ENCODE measurements at places on chromosomes 5 and 9. TPM values are rescaled to one million over a fixed set of nuclear protein-coding genes. Genes with fewer than 3 reads are reported as not detected.

- no peak for DNase-seq
Observed at GRCh38 chr9:8652255-8652654, 852.7 kb upstream of the DMAC1 start.

DNA sequence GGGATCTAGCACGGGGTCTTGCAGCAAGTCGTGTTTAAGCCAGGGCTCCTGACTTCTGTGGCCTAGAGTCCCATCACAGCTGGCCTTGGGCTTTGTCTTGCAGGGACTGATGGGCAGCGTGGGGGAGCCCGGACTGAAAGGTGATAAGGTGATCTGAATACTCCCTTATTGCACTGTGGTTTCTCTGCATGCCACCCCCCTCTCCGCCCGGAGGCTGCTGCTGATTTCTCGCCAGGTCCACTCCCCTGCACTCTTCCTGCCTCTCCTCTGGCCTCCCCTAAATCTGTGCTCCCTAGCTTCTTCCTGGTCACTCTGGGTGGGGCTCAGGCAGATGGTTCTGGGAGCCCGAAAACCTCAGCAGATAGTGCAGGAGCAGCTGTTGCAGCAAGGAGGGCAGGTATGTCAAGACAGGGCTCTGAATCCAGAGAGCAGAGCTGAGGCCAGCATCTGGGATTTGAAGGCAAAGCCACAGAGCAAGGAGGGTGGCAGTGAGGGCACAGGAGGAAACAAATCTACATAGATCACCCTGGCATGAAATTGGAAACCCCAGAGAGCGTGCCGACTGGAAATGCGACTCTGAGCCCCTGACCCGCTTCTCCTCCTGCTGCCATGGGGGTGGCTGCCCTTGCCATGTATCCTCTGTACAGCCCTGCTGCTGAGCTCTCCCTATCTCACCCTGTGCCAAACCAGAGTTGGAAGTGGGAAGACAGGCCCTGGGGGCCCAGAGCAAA lies 76.5 kb downstream of the COL27A1 start:
- peak; percentile 52 for DNase-seq

- DNase-seq: no peak
Observed at GRCh38 chr5:146461319-146461718, 14.2 kb downstream of the TCERG1 start.

GRCh38 chr5:56185768-56186311 lies 47.3 kb downstream of the ANKRD55 start:
- DNase-seq: no peak

DNA sequence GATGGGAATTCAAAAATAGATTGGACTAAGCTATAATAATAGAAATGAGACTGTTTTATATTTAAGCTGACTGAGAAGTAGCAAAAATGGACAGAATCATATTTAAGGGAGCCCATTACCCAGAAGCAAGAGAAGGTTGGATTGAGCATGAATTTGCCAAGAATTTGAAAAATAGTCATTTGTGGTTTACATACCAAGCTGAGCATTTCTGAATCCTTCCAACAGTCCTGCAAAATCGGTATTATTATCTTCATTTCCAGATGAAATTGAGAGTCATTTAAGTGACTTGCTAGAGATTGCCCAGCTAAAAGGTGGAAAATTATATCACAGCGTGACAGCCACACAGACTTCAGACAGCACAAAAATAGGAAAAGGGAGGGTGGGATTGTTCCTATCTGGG lies 48.4 kb downstream of the TNFSF15 start:
- no peak for DNase-seq

DNA sequence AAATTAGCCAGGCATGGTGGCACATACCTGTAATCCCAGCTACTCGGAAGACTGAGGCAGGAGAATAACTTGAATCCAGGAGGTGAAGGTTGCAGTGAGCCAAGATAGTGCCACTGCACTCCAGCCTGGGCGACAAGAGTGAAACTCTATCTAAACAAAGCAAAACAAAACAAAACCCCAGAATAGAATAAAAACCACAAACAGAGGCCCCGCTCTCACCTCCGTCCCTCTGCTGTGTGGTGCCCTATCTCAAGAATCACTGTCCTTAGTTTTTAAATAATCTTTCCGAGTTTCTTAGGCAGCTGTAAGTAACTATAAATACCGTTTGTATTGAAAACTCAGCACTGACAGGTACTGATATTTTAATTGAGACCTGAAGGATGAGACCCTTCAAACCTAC lies 42.7 kb upstream of the IER5L start:
- no peak for DNase-seq

DNA sequence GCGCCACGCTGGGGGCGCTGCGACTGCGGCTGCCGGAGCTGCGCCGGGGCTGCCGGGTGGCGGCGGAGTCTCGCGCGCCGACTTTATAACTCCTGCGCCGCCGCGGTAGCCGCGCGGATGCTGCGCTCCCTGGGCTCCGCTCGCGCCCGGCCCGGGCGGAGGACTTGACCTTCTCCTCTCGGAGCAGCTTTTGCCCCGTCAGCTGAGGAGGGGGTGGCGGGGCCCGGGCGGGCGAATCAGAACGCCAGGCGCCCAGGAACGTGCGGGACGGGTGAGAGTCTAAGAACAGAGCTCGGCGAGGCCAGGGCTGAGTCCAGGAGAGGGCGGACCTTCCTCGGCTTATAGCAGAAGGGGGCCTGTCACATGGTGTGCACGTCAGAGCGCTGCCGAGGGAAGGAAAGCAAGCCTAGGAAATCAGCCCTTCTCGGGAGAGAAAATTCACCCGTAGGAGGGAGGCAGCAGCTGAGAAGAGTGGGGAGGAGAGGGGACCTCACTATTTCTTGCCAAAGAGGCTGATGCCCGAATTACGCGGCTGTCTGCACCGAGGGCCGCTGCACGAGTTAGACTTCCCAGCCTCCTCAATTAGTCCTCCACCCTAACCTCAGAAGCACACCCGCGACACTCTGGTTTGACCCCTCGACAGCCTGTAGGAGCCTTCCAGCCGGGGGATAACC lies at the start of gene FOXD1:
TSS of gene FOXD1 (minus strand) at position 315 of the 674 bp plus-strand sequence. CDS start 415 bp downstream, outside the sequence.
- DNase-seq: no peak

- no peak for DNase-seq
Observed at GRCh38 chr9:33843312-33843961, 26.5 kb downstream of the UBE2R2 start.

DNA sequence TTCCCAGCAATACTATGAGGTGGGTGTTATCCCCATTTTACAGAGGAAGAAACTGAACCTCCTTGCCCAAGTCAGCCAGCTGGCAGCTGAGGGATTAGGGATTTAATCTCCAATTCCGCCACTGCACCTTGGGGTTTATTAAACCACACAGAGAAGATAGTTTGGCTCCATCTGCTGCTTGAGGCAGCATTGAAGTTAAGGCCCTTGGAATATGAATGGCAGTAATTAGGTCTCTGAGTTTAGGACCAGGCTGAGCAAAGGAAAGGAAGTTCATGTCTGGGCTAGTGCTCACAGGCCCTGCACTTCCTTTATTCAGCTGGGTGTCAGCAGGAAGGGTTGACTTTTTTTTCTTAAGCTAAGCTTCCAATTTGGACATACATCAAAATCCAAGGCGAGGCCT lies 86.9 kb upstream of the GDNF start:
- no peak for DNase-seq

- no peak for DNase-seq
Observed at GRCh38 chr5:132510076-132510475, 19.5 kb upstream of the IRF1 start.

DNA sequence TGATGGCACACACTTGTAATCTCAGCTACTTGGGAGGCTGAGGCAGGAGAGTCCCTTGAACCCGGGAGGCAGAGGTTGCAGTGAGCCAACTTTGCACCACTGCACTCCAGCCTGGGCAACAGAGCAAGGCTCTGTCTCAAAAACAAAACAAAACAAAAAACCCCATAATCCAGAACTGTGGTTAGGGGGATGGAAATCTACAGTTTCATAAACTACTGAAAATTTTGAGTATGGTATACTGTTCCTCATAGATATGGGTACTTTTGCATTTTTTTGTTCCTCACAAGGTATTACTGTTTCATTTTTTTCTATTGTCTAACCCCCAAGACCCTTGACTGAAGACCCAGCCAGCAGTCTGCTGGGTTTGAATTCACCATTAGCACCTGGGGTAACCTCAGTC lies 52.2 kb upstream of the MAP3K1 start:
- DNase-seq: no peak

DNA sequence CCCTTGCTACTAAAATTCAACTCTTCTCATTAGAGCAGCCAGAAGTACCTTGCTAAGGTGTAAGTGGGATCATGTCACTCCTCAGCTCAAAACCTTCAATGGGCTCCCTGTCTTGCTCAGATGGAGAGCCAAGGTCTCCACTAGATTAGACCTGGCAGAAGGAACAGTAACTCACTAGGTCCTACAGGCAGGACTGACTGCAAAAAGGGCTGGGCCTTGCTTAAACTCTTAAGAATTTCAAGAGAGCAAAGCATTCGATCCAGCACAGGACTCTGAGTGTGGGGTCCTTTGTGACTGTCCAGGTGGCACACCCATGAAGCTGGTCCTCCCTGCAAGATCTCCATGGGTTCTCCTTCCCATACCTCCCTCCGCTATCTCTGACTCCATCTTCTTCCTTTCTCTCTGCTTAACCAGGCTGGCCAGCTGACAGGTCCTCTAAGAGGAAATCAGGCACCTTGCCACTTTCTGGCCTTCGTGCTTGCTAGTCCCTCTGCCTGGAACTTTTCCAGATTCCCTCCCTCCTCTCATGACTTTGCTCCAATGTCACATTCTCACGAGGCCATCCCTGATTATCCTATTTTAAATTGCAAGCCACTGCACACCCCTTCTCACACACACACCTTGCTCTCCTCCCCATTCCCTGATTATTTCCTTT lies 70.2 kb downstream of the BASP1 start:
- DNase-seq: no peak

DNA sequence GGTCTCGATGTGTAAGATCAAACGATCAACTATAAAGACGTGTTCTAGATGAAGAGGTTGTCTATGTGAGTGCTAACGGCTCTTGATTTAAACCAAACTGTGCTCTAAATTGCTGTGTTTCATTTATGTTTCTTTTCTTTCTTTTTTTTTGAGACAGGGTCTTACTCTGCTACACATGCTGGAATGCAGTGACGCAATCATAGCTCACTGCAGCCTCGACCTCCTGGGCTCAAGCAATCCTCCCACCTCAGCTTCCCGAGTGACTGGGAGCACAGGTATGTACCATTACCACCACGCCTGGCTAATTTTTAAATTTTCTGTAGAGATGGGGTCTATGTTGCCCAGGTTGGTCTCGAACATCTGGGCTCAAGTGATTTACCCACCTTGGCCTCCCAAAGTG lies 24.0 kb upstream of the RNF130 start:
- DNase-seq: no peak

DNA sequence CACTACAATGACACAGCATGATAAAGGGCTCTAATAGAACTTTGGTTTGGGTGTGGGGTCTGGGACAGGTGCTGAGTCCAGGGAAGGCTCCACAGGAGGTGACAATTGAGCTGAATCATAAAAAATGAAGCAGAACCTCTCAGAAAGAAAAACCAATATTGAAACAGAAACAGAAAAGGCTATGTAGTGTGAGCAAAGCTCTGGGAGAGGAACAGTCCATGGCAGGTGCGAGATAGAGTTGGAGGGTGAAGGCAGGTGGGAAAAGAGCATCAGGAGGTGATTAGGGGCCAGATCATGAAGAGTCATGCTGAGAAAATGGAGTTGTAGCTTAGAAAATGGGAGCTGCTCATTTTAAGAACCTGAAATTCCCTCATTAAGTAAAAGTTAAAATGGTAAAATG lies 164.9 kb downstream of the KCTD16 start:
- DNase-seq: no peak

- no peak for DNase-seq
Observed at GRCh38 chr5:73647721-73648120, 21.7 kb downstream of the ARHGEF28 start.

DNA sequence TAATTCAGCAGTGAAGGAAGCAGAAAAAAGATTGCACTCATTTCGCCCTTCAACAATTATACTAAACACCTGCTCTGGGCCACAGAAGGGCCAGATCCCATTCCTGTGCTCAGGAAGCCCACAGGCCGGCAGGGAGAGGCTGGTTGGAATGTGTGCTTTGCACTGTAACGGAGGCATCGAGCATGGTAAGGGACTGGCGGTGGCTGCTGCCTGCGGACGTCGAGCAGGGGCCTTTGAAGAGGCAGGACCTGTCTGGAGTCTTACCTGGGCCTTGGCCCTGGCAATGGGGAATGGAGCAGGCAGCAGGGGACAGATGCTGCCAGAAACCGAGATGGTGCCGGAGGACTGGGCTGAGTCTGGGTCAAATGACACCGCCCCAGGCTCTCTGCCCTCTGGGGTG lies 97.8 kb downstream of the KCNIP1 start:
- DNase-seq: no peak

- no peak for DNase-seq
Observed at GRCh38 chr9:134403292-134403681, 77.0 kb downstream of the RXRA start.

GRCh38 chr5:14184082-14184481 lies 40.9 kb downstream of the TRIO start:
- no peak for DNase-seq

- DNase-seq: no peak
Observed at GRCh38 chr5:164680812-164681520, 1175.5 kb downstream of the MAT2B start.

GRCh38 chr5:62650197-62650596 lies 71.6 kb downstream of the LRRC70 start:
- DNase-seq: no peak

DNA sequence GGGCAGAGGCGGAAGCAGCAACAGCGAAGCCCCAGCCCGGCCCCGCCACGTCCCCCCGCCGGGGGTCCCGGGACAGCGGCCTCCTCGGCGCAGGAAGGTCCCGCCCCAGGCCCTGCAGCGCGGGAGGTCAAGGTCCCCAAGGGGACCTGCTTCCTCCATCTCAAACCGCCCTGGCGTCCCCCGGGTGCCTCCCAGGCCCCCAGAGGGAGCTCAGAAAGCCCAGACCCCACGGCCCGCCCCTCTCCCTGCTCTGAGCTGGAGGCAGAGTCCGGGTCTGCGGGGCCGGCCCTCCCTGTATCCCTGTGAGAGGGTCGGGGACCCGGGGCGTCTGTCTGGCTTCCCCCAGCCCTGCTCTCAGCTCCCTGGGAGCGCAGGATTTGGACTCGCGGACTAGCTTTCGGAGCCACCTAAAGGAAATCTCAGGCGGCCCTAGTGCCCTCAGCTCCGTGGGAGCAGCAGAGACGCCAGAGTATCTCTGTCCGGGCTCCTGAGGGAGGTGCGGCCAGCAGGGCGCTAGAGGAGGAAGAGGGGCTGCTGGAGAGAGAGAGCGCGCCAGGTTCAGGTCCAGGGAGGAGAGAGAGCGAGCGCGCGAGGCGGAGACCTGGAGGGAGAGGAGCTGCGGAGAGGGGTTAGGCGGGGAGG lies 30.7 kb downstream of the EXOC3 start:
- peak; percentile 63 for DNase-seq

C9orf50 gene
- total RNA-seq: not detected

CTSV gene
- not detected for total RNA-seq

DBH gene
- not detected for total RNA-seq

PCDHGB3 gene
- 7.3 TPM for total RNA-seq

PRLR gene
- total RNA-seq: 0.38 TPM

C5orf58 gene
- total RNA-seq: not detected

CNTNAP3B gene
- 6.8 TPM for total RNA-seq

HCN1 gene
- total RNA-seq: not detected

PCDHGB5 gene
- total RNA-seq: 6.1 TPM

Measured in Right ventricle myocardium inferior (tissue), 1 donor.